ENCODE measurements at places on chromosomes 7 and 10.

DNA sequence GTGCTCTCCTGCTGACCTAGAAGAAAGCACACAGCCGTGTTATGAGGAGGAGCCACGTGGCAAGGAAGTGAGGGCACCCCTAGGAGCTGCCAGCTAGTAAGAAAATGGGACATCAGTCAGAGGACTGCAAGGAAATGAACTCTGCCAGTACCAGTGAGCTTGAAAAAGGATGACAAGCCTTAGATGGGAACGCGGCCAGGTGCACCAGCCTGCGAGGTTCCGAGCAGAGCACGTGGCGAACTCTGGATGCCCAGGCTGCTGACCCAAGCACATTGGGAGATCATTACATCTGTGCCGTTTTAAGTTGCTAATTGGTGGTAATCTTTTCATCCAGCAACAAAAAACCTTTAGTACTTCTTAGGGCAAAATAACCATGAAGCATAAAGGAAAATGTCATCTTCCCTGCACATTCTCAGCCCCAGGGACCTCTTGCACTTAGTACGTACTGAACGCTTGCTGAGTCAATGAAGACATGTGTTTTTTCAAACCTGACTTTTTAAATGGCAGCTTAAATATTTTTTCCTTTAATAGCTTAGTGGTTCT, 69.4 kb downstream of the AMZ1 start:
- no peak for DNase-seq

DNA sequence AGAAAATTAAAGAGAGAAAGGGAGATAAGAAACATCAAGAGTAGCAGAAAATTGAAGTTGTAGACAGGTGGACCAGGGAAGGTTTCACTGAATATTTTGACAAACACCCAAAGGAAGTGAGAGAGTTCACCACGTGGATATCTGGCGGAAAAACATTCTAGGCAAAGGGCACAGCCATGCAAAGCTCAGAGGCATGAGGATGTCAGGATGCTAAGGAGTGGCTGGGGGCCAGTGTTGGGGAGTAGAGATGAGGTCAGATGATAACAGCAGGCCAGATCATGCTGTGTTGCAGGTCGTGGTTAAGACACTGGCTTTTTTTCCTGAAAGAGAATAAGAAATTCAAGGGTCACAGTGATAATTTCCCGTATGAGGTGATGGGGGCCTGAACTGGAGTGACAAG, 181.9 kb downstream of the DGKI start:
- no peak for DNase-seq

DNA sequence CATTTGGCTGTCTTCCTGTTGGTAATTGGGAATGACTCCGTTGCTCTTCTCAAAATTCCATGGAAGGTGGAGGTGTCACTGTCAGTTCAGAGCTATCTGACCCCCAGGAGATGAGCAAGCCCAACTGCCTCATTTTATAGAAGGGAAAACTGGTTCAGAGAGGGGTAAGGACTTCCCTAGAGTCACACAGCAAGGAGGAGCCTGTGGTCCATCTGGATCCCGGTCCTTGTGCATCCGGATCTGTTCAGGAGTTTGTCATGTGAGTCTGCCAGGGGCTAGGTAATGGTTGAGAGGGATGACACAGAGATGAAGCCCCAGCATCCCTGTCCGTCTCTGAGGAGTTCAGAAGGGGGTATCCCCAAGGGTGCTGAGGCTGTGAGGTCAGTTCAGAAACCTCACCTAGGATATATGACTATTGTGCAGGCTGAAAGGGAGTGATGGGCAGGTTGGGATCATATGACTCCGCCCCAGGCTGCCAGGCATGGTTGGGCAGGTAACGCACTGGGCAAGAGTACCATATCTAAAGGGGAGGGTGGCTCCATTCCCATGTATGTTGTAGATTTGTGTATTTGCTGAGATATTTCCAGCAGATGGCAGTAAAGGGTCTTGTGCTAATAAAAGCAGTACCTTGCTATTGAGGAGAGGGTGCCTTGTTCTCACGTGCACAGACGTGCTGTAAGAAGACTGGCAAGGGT, 16.0 kb upstream of the SLC29A3 start:
- no peak for DNase-seq

DNA sequence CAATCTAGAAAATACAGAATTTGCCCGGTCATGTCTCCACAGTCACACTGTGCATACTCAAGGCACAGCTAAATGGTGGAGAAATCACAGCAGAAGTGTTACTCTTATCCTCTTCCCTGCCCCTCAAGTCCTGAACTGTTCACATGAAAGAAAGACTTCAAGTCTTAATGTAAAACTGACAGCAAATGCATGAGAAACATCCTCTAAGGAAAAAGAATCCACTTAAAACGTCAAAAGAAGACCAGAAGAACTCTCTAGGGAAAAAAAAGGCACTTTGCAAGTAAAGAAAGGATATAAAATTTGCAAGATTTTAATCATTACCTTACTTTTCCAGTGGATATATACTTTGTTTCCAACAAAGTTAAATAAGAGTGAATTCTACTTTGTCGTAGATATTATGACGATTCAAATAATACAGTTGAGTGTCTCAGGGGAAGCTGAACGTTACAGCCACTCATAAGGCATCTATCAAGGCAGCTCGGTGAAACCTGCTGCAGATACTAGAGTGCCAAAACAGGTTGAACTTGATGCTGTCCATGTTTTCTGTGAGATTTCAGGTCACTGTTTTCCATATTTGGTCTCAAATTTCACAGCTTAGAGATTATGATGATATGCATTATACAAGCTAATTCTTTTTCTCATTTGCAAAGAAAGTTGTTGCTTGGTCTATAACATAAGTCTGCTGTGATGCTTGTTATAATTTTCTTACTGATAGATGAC, 155.0 kb downstream of the CTTNBP2 start:
- no peak for DNase-seq

DNA sequence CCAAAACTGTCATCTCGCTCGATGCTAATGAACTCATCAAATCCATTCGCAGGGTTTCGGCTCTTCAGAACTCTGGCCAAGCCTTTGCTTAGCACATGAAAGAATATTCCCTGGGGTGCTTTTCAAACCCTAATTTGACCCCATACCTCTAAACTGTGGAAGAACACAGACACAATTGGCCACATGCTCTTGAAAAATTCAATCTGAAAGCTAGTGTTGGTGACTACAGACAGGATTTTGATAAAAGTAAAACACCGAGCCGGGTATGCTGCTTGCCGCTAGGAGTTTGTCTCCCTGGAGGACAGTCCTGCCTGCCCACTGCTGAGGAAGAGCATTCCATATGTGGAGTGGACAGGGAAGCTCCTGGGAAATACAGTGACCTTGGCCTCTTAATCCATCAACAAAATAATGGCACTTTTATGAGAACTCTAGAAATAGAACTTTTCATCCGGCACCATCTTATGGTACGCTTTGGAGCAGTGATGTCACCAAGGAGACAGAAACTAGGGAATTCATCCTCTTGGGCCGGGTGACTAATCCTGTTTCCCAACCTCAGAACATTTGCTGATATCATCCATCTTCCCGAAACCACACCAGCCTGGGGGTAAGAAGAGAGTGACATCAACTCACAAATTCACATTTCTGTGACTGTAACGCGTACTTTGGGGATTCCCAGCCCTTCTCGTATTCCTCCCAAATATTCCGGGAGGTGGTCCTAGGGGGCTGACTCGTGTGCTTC, 34.2 kb downstream of the MTURN start:
- DNase-seq, result no peak

DNA sequence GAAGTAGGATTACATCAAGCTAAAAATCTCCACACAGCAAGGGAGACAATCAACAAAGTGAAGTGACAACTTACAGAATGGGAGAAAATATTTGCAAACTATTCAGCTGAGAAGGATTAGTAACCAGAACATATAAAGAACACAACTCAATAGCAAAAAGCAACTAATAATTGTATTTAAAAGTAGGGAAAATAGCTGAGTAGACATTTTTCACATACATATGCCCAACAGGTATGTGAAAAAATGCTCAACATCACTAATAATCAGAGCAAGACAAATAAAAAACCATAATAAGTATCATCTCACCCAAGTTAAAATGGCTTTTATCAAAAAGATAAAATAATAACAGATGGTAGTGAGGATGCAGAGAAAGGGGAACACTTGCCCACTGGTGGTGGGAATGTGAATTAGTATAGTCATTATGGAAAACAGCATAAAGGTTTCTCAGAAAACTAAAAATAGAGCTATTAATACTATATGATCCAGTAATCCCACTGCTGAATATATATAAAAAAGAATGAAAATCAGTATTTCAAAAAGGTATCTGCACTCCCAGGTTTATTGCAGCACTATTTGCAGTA, 784.5 kb upstream of the C7orf33 start:
- no peak for DNase-seq

DNA sequence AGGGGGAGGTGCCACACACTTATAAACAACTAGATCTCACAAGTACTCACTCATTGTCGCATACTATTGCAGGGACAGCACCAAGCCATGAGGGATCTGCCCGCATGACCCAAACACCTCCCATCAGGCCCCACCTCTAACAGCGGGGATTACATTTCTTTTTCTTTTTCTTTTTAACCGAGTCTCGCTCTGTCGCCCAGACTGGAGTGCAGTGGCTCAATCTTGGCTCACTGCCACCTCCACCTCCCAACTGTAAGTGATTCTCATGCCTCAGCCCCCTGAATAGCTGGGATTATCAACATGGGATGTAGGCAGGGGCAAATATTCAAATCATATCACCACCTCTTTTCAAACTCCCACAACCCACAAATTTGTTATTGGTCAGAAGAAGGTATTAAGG, 76.7 kb downstream of the SKAP2 start:
- DNase-seq, result no peak

- DNase-seq, result no peak
Observed at GRCh38 chr10:86073199-86073977, 293.2 kb downstream of the GRID1 start.

DNA sequence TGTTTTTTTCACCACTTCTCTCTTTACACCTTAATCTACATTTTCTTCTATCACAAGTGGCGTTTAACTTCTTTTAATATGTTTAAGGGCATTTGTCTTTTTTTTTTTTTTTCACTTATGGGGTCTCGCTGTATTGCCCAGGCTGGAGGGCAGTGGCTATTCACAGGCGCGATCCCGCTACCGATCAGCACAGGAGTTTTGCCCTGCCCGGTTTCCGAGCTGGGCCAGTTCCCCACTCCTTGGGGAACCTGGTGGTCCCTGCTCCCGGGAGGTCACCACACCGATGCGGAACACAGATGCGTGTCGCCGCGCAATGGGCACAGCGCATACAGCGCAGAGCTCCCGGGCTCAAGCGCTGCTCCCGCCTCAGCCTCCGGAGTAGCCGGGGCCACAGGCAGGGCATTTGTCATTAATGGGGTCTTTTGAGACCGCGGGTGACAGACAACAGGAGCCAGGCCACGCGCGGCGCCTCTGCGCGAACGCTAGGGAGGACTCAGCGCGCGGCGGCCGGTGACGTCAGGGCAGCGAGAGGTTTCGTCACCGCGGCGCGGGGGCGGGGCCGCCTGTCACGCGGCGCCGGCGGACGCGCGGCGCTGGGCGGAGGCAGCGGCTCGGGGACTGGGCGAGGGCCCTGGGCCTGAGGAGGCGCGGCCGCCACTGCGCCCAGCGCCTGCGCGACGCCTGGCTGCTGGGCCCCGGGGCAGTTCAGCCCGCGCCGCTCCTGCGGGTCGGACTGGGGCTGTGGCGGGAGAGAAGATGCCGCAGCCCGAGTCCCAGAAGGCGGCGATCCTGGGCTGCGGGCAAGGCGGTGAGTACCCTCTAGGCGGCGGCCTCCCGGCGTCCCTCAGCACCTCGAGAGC, at the start of gene GALNT11:
TSS of gene GALNT11 (plus strand) at position 598 of the 860 bp plus-strand sequence. CDS start 68,554 bp downstream, outside the sequence.
- peak; percentile 68 for DNase-seq

- DNase-seq, result no peak
Observed at GRCh38 chr7:122831436-122831835, 54.8 kb downstream of the CADPS2 start.

DNA sequence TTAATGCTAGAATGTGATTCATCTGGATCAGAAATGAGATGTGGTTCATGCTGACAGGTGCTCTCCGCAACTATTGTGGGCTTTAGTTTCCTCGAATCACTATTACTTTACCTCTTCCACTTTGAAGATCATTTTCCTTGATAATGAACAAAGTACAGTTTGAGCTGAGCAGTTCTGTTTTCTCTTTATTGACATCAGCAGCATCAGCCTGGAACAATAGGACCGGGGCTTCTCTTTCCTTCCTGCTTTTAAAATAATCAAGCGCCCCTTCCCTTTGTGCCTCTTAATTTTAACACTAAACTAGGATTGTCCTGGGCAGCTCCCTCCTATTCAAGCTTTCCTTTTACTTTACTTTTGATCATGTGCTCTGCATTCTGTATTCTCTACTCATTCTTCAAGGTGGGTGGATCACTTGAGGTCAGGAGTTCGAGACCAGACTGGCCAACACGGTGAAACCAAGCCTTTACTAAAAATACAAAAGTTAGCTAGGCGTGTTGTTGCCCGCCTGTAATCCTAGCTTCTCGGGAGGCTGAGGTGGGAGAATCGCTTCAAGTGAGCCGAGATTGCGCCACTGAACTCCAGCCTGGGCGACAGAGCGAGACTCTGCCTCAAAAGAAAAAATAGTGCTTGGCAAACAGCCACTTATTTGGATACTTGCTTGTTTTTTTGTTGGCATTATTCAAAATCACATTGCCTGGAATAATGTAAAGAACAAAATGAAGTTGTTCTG, 67.0 kb upstream of the RHEB start:
- DNase-seq, result no peak

GRCh38 chr10:7340179-7340874, 70.5 kb downstream of the SFMBT2 start:
- DNase-seq, result no peak

DNA sequence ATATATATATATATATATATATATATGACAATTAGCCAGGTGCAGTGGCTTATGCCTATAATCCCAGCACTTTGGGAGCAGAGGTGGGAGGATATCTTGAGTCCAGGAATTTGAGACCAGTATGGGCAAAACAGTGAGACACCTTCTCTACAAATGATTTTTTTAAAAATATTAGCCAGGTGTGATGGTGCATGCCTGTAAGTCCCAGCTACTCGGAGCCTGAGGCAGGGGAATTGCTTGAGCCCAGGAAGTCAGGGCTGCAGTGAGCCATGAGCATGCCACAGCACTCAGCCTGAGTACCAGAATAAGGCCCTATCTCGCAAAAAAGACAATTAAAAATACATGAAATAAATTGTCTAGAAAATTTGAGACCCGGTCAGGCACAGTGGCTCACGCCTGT, 47.2 kb upstream of the MSRB2 start:
- no peak for DNase-seq

GRCh38 chr10:63887023-63887589, 365.9 kb downstream of the REEP3 start:
- DNase-seq, result no peak

- DNase-seq, result no peak
Observed at GRCh38 chr7:27046854-27047549, 48.8 kb downstream of the HOXA1 start.

GRCh38 chr10:87913156-87913921, 49.9 kb downstream of the PTEN start:
- DNase-seq, result no peak

GRCh38 chr10:129927351-129928120, 36.5 kb downstream of the EBF3 start:
- DNase-seq, result no peak

GRCh38 chr7:2248984-2249694, 7.1 kb downstream of the NUDT1 start:
- no peak for DNase-seq

All from stimulated activated CD8-positive, alpha-beta memory T cell treated with anti-CD3 and anti-CD28 coated beads, Interleukin-4, amount 100 ng/mL, for 1 hour (primary cell).